ENCODE measurements at places on chromosomes 3 and 15.

DNA sequence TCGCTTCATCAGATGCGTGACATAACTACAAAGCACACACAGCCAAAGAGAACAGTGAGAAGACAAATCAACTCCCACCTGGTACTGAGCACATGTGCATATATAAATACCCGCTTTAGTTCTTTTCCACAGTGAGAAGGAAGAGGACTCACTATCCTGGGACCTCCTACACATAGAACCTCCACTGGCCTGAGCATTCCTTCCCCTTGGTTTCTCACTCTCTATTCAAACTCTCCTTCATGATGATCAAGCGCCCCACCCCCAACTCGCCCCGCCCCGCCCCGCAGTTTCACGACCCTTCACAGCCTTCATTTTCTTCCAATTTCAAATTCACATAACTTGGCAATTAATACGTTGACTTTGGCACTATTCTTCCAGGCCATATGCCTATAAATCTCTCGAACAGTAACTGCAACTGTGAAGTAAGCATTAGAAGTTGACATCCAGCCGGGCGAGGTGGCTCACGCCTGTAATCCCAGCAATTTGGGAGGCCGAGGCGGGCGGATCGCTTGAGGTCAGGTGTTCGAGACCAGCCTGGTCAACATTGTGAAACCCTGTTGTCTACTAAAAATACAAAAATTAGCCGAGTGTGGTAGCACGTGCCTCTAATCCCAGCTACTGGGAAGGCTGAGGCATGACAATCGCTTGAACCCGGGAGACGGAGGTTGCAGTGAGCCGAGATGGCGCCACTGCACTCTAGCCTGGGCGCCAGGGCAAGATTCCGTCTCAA, 1.1 kb downstream of the RPS17 start:
- DNase-seq = no peak

DNA sequence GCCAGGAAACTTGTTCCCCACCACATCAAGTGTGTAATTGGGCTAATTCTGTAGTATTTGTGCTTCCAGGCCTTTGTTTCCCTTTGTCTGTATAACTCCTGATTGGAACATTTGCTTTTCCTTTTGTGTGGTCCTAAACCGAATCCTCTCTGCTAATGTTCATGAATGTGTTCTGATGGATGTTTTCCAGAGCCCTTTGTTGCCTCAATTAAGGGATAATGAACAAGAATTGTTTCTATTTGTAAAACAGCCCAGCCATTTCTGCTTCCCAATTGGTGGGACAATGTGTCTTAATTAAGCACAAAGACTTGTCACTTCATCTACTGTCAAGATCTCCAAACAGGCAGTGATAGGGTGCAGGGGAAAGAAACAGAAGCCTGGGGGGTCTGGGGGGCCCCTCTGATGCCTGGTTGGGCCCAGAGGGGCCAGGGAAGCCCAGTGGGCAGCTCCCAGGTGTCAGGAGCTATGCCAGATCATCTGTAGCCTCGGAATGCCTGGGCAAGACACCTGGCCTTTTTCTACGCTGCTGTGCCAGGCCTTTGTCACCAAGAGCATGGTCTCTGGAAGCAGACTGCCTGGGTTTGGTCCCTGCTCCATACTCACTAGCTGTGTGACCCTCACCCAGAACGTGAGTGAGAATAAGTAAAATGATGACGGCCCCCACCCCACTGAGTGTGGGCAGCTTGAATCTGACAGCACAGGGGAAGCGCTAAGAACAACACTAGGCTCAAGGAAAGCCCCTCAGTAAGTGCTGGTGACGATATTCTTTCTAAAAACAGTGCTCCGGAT, 116.6 kb upstream of the PRR20G start:
- DNase-seq = no peak

DNA sequence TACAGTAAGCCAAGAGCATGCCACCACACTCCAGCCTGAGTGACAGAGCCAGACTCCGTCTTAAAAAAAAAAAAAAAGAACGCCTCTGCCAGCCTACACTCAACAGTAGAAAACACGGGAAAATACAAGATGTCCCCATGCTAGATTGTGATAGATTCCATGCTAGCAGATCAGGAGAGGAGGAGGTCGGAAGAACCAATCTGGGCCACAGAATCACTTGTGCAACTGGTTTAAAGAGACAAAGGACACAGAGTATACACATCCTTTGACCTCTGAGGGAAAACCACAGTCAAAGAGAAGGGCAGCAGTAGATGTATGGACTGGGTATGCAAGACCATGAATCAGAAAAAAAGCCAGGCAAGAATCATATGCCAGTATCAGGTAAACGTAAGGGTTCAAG, 15.9 kb downstream of the TBL1XR1 start:
- no peak for DNase-seq

GRCh38 chr3:142866841-142867631, 21.8 kb downstream of the PCOLCE2 start:
- no peak for DNase-seq

GRCh38 chr3:128784232-128784631, 58.2 kb downstream of the RAB7A start:
- DNase-seq = no peak

- DNase-seq = peak; percentile 24
Observed at GRCh38 chr15:55357774-55358173, 38.8 kb downstream of the PIGB start.

DNA sequence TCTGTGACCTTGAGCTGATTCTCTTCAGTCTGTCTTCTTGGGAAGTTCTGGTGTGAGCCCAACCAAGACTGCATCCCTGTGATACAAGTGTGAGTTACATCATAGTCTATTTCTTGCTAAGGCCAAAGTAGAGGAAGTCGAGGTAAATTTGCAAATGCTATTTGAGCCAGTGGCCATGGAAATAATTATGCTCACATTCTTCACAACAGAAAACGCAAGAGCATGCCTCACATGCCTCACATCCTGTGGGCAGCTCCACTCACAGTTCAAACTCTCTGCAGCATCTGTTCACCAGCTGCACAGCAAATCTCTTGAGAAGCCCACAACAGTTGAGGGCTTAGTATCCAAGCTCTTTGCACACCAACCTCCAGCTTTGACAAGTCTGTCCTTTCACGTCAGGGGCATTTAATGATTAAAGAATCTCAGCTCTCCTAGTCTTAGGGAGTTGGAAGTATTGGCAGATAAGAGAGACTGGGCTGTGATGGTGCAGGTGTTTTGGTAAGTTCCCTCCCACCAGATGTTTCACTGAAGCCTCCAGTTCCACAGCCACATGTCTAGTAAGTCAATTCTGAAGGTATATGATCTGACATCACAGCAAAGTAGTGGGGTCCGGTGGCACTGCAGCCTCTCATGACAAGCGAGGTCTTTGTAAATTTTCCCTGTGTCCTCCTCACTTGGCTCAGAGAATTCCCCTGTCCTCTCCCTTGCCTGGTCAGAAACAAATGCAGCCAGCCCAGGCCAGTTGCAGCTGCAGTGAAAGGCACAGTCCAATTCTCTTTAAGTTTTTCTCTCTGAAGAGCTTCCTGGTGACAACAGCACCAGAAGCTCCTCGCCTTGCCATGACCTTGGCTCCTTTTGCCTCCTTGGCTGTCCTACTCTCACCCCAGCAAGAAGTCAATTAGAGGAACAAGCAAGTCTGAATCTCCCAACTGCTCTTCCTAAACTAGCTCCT, 166.1 kb downstream of the SSR3 start:
- peak; percentile 98 for DNase-seq

GRCh38 chr3:45841420-45841756, 531 bp downstream of the LZTFL1 start:
- DNase-seq = no peak

DNA sequence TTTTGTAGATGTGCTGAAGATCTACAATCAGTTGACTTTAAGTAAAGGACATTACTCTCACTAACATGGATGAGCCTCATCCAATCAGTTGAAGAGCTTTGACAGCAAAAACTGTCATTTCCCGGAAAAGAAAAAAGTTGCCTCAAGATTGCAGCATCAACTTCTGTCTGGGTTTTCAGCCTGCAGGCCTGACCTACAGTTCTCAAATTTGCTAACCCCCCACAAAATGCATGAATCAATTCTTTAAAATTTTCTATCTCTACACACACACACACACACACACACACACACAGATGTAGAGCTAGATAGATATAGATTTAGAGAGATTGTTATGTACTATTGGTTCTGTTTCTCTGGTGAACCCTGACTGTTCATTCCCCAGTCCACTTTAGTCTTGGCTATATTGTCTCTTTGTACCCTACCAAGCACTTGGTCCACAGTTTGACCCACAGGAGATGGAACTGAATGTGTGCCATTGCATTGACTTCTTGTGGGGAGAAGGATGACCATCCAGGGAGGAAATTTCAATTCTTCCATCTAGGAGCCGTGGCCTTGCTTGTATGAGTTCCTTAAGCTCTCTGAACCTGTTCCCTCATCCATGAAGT, 228.3 kb downstream of the CLSTN2 start:
- DNase-seq = no peak

GRCh38 chr3:163708428-163708827, 1369.9 kb downstream of the SI start:
- no peak for DNase-seq

GRCh38 chr15:43212299-43212698, 8.5 kb downstream of the EPB42 start:
- DNase-seq = no peak

GRCh38 chr3:55854494-55854893, 367.4 kb upstream of the WNT5A start:
- no peak for DNase-seq

DNA sequence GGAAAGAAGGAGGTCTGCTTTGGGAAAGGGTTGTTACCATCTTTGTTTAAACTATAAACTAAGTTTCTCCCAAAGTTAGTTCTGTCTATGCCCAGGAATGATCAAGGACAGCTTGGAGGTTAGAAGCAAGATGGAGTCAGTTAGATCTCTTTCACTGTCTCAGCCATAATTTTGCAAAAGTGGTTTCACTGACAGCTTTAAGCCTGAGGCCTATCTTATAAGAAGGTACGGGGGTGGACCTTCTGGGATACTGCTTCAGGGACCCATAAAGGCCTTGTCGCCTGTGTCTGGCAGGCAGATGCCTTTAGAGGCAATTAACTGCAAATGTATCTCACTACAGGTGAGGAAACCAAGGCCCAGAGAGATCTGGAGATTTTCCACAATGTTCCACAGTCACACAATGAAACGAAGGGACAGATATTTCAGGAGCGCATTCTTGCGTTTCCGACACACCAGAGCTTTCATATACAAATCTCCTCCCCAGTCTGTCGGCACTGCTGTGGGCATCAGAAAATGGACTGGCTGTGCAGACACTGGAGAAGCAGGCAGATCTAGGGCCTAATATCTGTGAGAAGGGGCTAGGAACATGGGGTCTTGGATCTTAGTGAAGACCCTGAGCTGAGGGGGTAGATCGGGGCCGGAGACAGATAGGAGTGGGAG, 169.5 kb upstream of the SMAD3 start:
- no peak for DNase-seq

DNA sequence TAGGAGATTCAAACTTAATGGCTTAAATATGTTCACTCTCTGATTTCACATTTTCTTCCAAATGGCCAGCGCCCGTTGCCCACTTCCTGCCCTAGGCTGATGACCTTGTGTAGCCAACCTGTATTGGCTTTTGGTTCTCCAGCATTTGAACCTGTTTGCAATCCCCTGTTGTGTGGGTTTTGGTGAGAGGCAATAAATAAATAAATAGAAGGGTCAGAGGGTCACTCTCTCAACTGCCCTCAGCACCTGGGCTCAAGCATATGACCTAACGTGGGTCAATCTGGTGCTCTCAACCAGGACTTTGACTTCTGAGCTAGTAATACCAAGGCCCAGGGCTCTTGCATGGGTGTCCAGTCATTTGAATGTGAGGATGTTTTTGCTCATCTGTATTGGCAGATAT, 1.8 kb upstream of the SRP14 start:
- DNase-seq = no peak

DNA sequence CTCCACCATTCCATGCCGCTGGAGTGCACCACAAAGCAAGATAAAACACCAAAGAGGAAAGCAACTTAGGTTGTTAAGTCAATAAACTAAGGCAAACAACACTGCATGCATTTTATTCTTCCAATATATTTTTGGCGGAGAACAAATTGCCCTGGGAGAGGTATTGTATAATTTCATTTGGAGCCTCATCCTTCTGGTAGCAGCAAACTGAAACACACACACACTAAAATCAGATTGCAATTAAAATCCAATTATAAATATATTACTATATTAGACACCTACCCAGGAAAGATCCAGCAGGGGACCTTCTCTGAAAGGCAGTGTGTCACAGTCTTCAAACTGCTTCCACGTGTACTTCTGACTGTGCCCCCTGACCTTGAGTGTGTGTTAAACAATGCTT, 102.3 kb downstream of the RORA start:
- no peak for DNase-seq

GRCh38 chr3:114019486-114019885, 36.8 kb downstream of the CCDC191 start:
- DNase-seq = no peak

DNA sequence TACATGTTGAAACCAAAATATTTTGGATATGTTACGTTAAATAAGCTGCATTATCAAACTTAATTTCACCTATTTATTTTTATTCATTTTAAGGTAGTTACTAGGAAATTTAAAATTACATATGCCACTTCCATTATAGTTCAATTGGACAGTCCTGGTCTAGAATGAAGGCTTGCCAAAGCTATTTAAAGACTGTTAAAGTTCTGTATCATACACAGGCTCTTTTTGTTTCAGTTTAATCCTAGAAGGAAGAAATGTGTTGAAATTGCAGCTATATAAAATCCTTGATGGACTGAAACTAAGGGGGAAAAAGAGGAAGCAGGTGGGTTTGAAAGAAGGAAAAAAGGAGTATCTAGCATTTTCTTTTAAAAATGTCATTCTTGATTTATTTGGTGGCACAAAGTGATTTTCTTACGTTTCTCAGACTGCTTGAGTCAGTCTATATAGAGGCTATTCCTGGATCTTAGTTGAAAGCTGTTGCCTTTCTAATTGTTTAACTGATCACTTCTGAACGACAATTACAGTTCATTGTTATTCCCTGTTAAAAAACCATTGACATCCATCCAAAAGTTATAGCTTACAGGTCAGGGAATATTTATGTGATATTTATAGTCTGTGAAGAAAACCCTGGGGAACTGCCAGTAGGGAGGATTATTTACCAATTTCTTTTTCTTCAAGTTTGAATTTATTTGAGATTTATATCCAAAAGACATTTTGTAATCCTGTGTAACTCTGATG, 195.0 kb downstream of the RORA start:
- no peak for DNase-seq

DNA sequence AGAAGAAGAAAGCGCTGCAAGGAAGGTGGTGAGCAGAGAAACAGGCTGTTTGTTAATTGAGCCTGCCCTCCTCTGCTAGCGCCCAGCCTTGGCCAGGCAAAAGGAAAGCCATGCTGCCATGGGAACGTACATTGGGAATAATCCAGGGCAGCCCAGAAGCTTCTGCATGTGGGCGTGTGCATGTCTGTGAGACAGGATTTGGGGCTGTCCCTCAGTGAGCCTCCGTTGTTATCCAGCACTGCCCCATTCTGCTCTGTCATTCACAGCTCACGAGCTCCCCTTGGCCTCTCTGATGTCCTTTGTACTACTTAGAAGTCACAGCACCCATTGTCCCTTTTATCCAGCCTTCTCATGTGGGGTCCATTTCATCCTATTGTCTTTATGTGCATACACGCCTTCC, 239.1 kb upstream of the ROPN1 start:
- DNase-seq = no peak
